CD4-positive, alpha-beta T cell treated with Interleukin-17A for 1 hour (primary cell): ENCODE measurements at places on chromosomes 2 and 18.

GRCh38 chr18:76963936-76964335 is 141.6 kb downstream of the ZNF236 start:
- peak; percentile 13 for DNase-seq

GRCh38 chr2:45070113-45070652 is 60.9 kb upstream of the SIX2 start:
- no peak for DNase-seq

DNA sequence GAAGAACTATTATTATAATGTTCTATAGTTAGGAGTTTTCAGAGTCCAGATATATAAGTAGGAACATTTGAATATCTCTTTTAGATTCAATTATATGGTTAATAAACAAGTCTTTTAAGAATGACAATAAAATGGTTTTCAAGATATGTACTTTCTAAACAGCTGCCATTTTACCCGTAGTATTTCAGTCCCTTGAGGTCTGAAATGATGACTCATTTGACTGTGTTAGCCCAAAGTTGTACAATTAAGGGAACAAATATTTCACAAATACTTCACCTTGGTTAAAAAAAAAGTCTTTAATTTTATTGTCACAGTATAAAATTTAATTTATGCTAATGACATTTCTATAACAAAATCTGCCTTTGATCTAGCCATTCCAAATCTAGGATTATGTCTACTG is 91.6 kb upstream of the TANK start:
- DNase-seq, result no peak

DNA sequence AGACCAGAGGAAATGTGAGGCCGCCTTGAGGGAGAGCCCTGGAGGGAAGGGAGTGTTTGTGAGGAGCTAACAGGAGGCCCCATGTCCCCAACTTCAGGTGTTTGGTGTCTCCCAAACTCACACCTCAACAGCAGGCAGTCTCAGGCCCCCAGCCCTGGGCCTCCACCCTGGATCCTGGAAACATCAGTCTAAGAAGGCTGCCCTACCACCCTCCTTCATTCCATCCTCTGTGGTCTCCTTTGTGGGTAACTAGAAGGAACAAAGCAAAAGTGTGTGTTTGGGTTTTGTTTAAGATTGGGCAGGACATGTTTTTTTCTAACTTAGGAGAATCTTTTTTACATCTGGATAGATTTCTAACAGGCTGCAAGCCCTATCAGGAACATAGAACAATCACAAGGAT is 404.3 kb downstream of the BCL11A start:
- DNase-seq, result no peak

- no peak for DNase-seq
These were observed 233.7 kb upstream of the CXCR4 start for GRCh38 chr2:136351684-136352083.

DNA sequence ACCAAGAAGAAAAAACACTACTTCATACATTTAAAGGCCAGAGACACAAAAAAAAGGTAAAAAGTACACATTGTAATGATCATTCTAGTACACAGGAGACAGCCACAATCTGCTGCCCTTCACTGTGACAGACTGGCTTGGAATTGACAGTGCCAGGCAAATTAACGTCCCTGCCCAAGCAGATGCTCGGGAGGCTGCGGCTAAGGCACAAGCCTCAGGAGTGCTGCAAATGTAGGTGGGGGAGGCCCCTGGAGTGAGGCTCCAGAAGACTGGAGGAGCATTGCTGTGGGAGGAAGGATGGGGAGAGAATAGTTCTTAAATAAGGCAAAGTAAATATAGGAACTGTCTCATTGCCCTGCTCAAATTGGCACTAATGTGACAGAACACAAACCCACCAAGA is 18.6 kb downstream of the ERCC3 start:
- no peak for DNase-seq

- DNase-seq, result no peak
These were observed 117.6 kb upstream of the DTNA start for GRCh38 chr18:34592481-34592880.
